ENCODE measurements at places on chromosomes 6 and 20.

DNA sequence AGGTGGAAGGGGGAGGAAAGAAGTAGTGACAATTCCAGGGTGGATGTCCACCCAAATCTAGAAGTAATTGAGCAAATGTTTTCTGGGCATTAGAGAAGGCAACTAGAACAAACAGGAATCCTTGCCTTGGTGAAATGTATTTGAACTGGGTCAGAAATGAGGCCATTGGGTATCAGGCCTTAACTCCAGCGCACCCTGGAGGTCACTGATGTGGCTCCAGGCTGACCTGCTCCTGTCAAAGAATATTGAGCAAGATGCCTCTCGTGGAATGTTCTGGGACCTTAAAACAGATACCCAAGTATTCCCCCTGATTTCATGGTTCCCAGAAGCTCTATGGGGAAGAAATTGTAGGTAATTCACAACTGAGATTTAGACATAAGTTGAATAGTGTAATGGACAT lies 6.9 kb downstream of the HLA-DPB1 start:
- DNase-seq, result peak; percentile 36

GRCh38 chr6:138527411-138528088 lies 28.3 kb upstream of the NHSL1 start:
- peak; percentile 48 for DNase-seq

GRCh38 chr20:24937579-24937978 lies 11.5 kb upstream of the CST7 start:
- no peak for DNase-seq

DNA sequence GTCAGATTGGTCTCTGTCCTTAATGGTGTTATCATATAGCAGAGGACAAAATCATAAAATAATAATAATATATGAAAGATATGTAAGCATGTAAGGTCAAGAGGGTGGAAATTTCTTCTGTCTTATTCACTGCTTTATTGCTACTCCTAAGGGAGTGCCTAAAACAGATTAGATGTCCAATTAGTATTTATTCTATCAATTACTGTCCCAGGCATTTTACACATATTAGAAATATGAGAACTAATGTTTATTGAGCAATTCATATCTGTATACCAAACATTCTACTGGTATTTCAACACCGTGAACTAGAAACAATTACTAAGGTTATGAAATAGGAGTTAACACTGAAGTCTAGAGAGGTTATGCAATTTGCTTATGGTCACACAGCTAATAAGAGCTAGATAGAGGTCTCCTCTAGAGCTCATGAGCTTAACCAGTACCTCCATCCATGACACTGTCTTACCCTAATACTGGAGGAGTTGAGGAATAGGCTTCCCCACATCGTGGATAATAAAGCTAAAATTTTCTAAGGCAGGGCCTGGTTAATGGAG lies 302.3 kb downstream of the PLCB1 start:
- no peak for DNase-seq

GRCh38 chr6:14660806-14661579 lies 543.4 kb downstream of the CD83 start:
- no peak for DNase-seq

DNA sequence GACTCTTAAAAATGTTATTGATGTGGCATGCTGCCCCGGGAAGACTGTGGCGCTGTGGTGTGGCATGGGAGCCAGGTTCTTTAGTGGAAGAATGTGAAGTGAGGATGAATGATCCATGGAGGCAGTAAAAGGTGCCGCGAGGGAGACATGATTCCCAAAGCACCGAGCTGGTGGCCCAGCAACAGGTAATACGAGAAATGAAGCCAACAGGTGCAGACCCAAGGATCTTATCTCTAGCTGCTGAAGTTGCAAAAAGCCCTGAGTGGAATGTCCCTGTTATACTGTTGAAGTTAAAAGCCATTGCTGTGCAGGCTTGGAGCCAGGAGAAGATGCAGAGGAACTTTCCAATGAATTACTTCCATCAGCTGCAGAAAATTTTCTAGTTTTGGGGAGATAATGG lies 53.5 kb downstream of the OR2B6 start:
- DNase-seq, result no peak

DNA sequence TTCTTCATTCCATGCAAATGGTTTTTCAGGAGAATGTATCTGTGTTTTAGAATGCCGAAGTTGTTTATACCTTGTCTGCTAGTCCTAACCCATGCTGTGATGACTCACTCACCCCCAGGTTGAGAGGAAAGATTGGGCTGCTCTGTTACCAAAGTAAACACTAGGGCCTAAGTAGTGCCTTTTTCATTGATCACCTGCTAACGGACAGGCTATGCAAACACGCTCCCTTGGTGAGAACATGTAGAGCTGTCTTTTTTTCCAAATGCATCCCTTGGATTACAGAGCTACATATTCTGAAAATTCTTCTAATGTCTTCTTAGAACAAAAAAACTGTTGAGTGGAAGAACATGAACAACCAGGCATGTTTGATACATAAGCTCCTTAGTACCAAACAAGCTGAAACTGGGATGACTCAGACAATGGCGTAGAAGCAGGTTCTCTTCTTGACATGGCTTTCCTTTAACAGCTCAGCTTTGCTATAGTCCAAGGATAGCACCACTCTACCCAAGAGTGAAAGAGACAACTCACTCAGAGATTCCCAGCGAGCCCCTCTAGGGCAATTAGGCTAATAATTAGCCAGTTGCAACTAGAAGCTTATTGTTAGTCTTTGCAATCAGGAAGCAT lies 20.5 kb downstream of the PERP start:
- DNase-seq, result peak; percentile 87

DNA sequence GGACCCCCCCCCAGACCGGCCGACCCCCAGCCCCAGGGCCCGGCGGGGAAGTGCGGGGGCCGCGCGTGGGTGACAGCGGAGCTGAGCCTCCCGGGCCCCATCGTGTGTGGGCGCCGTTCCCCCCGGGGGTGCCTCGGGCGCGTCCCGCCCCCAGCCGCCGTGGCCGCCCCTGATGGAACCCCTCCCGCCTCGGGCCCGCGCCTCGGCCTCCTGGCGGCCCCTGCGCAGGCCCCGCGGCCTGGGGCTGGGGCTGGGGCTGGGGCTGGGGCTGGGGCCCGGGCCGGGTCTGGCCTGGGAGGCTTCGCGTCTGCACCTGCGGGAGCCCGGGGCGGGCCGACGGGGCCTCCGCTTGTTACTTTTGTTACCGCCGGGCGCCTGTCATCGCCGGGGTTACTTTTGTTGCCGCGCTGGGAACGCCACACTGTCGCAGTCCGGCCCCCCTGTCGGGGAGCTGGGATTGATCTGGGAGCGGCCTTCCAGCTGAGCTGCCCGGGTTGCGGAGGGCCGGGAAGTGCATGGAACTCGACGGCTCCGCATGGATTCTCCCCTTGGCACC lies 598 bp downstream of the OGFR start:
- DNase-seq, result no peak

DNA sequence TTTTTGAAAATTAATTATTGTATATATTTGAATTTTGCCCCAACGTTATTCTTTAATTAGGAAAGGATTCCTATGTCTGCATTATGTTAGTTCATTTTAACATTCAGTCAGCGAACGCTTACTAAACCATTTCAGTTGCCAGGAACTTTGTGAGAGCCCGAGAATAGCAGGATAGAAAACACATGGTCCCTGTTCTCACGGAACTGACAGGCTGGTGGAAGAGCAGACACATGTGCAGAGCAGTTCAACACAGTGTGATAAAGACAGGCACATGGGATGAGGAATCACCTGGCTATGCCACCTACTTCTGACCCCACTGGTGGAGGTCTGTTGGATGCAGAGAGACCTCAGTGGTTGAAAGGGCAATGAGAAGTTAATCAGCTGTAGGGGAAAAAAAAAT lies 367.2 kb downstream of the EPM2A start:
- DNase-seq, result no peak

DNA sequence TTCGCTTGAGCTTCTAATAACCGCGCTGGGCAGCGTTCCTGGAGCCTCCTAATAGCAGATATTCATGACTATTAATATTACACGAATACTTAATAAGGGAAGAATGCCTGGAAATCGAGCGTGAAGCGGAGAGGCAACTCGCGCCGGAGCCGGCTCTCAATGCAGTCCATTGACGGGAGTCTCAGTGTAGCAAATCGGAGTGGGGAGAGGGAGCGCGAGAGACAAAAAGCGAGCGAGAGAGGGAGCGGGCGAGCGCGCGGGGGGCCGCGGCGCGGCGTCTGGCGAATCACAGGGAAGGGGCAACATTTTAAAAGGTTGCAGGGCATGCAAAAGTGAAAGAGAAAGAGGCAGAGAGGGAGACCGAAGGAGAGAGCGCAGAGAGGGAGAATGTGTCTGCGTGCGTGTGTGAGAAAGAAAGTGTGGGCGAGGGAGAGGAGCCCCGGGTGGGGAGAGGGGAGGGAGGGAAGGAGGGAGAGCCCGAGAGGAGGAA lies 2.9 kb downstream of the TFAP2A start:
- DNase-seq, result peak; percentile 46

- peak; percentile 68 for DNase-seq
Observed at GRCh38 chr6:155014670-155015300, 19.7 kb downstream of the TIAM2 start.

DNA sequence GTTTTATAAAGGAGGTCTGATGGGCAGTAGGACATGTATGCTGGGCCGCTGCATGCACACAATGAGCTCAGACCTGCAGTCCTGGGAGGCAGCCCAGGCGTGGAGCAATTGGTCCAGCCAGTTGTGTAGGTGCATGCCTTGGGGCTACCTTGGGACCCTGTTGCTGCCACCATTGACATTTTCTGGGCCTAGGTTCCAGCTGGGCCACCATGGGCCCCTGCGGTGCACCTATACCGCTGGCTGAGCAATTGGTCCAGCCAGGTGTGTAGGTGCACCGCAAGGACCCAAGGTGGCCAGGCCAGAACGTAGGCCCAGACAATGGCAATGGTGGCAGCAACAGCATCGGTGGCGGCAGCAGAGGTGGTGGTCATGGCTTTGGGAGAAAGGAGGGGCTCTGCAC lies 143.9 kb downstream of the PXDC1 start:
- no peak for DNase-seq

GRCh38 chr20:62558779-62559178 lies 83.0 kb upstream of the GATA5 start:
- no peak for DNase-seq

DNA sequence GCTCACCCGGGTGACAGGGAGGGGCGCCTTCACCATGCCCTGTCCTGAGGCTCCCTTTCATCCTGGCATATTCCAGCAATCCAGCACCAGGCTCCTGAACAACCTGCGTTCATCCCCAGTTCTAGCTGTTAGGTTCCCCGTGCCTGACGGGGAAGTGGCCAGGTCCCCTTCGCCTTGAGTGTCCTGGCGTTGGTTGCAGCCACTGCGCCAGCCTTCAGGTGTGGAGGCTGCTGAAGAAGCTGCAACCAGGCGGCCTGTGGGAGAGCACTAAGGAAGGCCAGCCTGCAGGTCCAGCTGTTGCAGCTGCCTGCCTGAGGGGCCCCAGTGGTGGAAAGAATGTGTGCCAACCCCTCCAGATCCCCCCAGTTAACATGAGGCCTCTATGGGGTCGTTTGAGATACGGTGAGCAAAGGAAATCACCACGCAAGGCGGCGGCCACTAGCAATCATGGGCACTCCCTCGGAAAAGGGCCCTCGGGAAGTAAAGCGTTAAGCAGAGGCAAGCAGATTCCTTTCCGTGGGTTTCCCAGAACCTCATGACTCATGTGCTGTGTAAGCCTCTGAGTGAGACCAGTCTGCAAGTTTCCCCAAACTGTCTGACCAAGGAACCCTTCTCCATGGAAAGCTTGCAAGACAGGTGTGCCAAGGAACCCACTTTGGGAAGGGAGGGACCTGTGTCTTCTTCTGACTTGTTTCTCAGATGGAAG lies 320.8 kb downstream of the TAF4 start:
- peak; percentile 57 for DNase-seq

GRCh38 chr6:121826156-121826810 lies 390.8 kb downstream of the GJA1 start:
- peak; percentile 94 for DNase-seq

GRCh38 chr6:73694711-73695411 lies 1.1 kb upstream of the CD109 start:
- peak; percentile 73 for DNase-seq

DNA sequence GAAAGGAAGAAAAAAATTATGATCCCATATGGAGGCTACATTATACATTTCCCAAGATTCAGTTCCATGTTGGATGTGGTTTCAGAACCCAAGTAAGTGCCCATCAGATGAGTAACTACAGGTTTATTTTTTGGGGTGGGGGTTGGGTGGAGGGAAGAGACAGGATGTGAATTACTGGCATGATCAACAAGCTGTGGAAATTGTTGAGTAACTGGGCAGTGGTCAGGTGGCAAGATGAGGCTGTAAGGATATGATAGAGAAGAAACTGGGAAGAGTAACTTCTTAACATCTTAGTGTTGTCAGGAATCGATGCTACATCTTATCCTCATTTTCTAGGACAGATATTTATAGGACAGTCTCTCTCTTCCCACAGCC lies 153.5 kb downstream of the CFAP61 start:
- no peak for DNase-seq

DNA sequence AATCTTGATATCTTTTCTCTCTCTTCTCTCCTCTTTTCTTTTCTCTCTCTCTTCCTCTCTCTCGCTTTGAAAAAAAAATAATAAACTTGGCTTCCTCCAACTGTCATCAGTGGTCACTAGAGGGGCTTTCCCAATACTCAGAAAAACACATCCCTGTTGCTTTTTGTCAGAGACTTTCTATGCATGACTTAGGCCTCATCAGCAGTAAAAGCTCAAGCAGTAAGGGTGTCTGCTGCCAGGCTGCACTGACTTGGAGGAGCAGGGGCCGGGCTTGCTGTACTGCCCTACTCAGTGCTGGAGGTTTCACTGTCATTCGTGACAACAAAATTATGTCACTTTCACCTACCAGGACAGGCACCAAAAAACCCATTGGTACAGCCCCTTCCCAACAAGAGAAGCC lies 272.0 kb downstream of the ADGB start:
- no peak for DNase-seq

DNA sequence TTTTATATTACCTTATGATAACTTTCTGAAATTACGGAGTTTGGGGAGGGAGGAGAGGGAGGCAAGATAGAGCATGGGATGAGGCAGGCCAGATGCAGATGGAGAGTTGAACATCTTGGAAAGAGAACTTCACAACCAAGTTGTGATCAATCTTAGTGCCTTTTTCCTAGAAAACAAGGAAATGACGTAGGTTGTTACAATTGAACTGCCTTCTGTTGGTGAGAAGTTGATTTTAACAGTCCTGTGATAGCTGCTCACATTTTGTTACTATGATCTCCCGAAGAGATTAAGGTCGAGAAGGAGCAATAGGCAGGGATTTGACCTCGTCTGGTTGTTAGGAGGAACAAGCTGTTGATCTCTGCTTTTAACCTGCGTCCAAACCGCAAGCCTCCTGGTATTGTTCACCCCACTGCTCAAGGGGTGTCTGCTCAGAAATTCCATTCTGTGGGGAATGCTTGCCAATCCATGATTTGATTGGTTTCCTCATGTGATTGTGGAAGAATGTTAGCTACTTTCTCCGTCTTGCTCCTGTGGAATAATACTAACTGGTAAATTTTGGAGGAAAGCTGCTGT lies 35.1 kb downstream of the TIAM2 start:
- DNase-seq, result no peak

GRCh38 chr6:139581485-139581865 lies 207.0 kb upstream of the CITED2 start:
- no peak for DNase-seq

- peak; percentile 52 for DNase-seq
Observed at GRCh38 chr6:120805276-120805675, 529.0 kb downstream of the TBC1D32 start.

GRCh38 chr6:136517002-136517401 lies 33.2 kb downstream of the MAP7 start:
- no peak for DNase-seq

GRCh38 chr6:170223718-170224693 lies 66.9 kb downstream of the DLL1 start:
- no peak for DNase-seq

- peak; percentile 74 for DNase-seq
Observed at GRCh38 chr6:45613656-45614055, 235.9 kb upstream of the SUPT3H start.

Measured in astrocyte of the spinal cord (primary cell).